ENCODE measurements at places on chromosomes 4 and X. TPM values are rescaled to one million over a fixed set of nuclear protein-coding genes. Genes with fewer than 3 reads are reported as not detected.

DNA sequence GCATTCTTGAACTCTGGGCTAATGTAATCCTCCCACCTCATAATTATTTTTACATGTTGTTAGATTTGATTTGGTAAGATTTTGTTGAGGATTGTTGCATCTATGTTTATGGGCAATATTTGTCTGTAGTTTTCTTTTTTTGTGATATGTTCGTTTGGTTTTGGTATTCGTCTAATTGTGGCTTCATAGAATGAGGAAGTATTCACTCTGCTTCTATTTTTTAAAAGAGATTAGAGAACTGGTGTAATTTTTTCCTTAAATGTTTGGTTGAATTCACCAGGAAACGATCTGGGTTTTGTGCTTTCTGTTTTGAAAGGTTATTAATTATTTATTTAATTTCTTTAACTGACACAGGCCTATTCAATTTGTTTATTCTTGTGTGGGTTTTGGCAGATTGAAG lies 161.2 kb upstream of the NUDT6 start:
- no peak overlapping the region for H3K27ac ChIP-seq
- no peaks in the 10 kb centered on the region for H3K27me3 ChIP-seq
- no peak overlapping the region for H3K4me3 ChIP-seq
- H3K4me1 ChIP-seq, result no peaks in the 10 kb centered on the region
- H3K36me3 ChIP-seq, result no peaks in the 10 kb centered on the region

GRCh38 chrX:118862091-118862490 lies 38.5 kb downstream of the ZCCHC12 start:
- no peaks in the 10 kb centered on the region for H3K36me3 ChIP-seq
- H3K27me3 ChIP-seq, result no peaks in the 10 kb centered on the region
- no peak for DNase-seq
- H3K4me1 ChIP-seq, result peaks cover 8% of the 10 kb centered on the region

- H3K4me1 ChIP-seq, result no peaks in the 10 kb centered on the region
- H3K36me3 ChIP-seq, result no peaks in the 10 kb centered on the region
- no peak overlapping the region for H3K27ac ChIP-seq
- H3K27me3 ChIP-seq, result no peaks in the 10 kb centered on the region
- no peak for DNase-seq
- H3K4me3 ChIP-seq, result no peak overlapping the region
Observed at GRCh38 chr4:13953083-13953482, 325.6 kb upstream of the BOD1L1 start.

- H3K36me3 ChIP-seq, result no peaks in the 10 kb centered on the region
- H3K4me1 ChIP-seq, result no peaks in the 10 kb centered on the region
- no peak within 1 kb of the TSS for H3K4me3 ChIP-seq
- no peak for DNase-seq
- no peak within 1 kb of the TSS for H3K27ac ChIP-seq
- no peaks in the 10 kb centered on the region for H3K27me3 ChIP-seq
Observed at GRCh38 chr4:38782452-38783108, at the start of gene TLR10. TSS of gene TLR10 (minus strand) at chr4:38782990. CDS start at chr4:38775590, 7,400 bp downstream.

DNA sequence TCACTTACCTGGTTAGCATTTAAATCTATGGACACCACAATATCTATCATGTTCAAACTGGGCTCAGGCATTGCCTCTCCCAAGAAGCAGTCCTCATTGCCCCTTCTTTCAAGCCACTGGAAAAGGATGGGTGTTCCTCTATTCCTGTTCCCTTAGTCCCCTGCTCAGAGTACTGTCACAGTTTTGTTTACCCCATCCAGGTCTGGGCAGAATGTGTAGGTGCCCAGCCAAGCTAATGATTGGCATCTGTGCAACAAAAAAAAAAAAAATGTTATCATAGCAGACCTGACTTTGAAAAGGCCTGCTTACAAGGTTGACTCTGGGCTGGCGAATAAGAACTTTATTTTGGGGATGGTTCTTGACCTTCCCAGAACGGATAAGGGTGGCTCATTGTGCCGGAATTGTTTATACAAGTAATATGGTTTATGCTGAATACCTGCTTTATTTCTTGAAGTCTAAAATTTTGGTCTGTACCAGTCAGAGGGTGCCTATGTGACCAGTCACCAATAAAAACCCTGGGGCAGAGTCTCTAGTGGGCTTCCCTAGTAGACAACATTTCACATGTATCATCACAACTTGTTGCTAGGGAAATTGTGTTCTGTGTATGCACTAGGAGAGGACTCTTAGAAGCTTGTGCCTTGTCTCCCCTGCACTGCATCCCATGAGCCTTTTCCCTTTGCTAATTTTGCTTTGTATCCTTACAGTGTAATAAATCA lies 47.9 kb downstream of the JADE3 start:
- no peaks in the 10 kb centered on the region for H3K4me1 ChIP-seq
- DNase-seq, result no peak
- H3K4me3 ChIP-seq, result no peak overlapping the region
- H3K27me3 ChIP-seq, result no peaks in the 10 kb centered on the region

DNA sequence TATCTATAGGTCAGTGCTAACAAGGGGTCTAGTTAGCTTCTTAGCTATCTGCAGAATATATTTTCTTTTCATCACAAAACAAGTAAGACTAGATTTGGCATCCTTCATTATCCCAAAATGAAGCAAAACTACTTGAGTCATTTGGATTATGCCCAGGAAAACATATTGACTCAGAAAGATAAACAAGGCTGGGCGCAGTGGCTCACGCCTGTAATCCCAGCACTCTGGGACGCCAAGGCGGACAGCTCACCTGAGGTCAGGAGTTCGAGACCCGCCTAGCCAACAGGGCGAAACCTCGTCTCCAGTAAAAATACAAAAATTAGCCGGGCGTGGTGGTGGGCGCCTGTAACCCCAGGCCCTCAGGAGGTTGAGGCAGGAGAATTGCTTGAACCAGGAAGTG lies 18.0 kb upstream of the MND1 start:
- no peaks in the 10 kb centered on the region for H3K4me1 ChIP-seq
- H3K27me3 ChIP-seq, result no peaks in the 10 kb centered on the region
- H3K27ac ChIP-seq, result no peak overlapping the region
- peaks cover 52% of the 10 kb centered on the region for H3K36me3 ChIP-seq

GRCh38 chr4:106038012-106038411 lies 142.7 kb downstream of the NPNT start:
- H3K36me3 ChIP-seq, result no peaks in the 10 kb centered on the region
- no peak overlapping the region for H3K27ac ChIP-seq
- no peak for DNase-seq
- H3K4me3 ChIP-seq, result no peak overlapping the region

DNA sequence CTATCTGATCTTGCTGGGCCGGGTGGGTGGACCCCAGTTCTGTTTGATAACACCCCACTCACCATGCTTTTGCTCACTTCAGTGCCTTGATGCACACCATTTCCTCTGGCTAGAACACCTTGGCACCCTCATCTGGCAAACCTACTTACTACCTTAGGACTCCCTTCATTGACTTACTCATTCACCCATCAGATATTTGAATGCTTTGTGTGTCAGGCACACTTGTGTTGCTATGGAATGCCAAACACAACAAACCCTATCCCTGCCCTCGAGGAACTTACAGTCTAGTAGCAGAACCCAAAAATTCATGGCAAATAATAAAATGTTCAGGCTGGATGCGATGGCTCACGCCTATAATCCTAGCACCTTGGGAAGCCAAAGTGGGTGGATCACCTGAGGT lies 13.9 kb downstream of the CCNG2 start:
- no peak for DNase-seq
- H3K4me3 ChIP-seq, result no peak overlapping the region
- no peaks in the 10 kb centered on the region for H3K4me1 ChIP-seq
- H3K27me3 ChIP-seq, result no peaks in the 10 kb centered on the region
- H3K36me3 ChIP-seq, result peaks cover 17% of the 10 kb centered on the region

DNA sequence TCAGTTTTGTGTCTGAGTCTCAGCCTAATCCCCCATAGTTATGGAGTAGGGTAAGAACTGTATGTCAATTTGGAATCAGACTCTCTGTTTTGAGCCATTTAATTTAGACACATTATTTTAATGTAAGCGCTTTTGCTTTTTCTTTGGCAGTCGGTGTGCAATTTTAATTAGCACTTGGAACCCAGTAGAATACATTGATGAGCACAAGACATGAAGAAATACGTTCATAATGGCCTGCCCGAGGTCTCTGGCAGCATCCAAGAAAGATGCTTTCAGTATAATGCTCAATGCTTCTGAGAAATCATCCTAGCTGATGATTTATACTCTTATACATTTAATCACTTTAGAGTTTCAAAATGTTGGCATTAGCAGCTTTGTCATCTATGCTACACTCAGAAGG lies 8.9 kb upstream of the TAPT1 start:
- H3K27me3 ChIP-seq, result no peaks in the 10 kb centered on the region
- H3K4me1 ChIP-seq, result no peaks in the 10 kb centered on the region
- H3K4me3 ChIP-seq, result no peak overlapping the region

DNA sequence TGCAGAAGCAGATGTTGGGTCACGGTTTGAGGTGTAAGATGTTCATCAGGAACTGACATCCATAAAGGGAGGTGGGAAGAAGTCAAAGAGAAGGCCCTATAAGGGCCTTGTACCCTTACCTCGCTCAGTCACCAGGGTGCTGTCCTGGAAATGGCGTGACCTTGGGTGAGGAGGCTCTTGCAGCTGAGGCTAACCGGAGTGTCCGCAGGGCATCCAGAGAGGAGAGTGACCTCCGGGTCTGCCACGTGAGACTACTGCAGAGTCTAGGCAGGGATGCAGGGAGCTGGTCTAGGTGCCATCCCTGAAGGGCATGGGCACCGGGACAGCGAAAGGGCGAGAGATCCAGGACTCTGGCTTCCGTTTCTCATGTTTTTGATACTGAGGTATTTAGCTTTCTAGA lies 28.7 kb upstream of the IRAK1 start:
- H3K27me3 ChIP-seq, result no peaks in the 10 kb centered on the region
- H3K36me3 ChIP-seq, result no peaks in the 10 kb centered on the region
- H3K4me1 ChIP-seq, result peaks cover 77% of the 10 kb centered on the region
- no peak overlapping the region for H3K4me3 ChIP-seq
- peak overlapping the region; percentile 64 for H3K27ac ChIP-seq

GRCh38 chr4:1504595-1505500 lies 98.6 kb upstream of the NKX1-1 start:
- H3K4me3 ChIP-seq, result no peak overlapping the region
- no peak for DNase-seq
- H3K27me3 ChIP-seq, result peaks cover 15% of the 10 kb centered on the region

DNA sequence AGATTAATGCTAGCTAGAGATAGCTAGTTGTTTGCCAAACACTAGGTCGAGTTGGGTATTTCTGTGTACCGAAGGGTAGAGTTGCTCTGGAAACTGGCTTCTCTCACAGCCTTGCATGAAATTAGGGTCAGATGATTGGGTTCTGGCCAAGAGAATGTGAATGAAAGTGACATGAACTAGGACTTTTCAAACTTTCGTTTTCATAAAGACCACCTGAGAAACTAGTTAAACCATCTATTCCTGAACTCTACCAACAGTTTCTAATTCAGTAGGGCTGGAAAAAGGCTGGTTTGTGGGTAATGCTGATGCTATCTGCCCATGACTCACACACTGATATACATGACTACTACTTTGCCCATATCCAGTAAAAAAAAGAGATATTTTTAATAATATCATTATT lies 157.6 kb downstream of the GASK1B start:
- no peak overlapping the region for H3K27ac ChIP-seq
- no peak overlapping the region for H3K4me3 ChIP-seq
- no peak for DNase-seq
- H3K4me1 ChIP-seq, result peaks cover 34% of the 10 kb centered on the region
- H3K36me3 ChIP-seq, result no peaks in the 10 kb centered on the region

DNA sequence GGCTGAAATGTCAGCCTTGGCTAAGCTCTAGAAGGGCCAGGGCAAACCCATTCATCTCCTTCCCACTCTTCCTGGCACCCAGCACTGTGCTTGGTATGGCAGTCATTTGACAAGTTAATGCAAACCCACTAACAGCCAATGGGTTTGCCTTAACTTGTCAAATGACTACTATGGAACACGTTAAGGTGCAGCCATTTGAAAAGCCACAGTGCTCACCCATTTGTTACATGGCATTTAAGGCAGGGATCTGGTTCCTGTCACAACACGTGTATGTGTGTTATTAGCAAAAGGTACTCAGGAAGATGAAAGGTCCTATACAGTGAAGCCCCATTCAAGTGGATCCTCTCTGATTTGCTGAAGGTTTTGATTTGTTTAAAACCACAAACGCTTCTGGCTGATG lies 7.2 kb downstream of the CRMP1 start:
- peaks cover 41% of the 10 kb centered on the region for H3K27me3 ChIP-seq
- DNase-seq, result no peak
- no peak overlapping the region for H3K27ac ChIP-seq
- no peak overlapping the region for H3K4me3 ChIP-seq

- peak overlapping the region; percentile 24 for H3K4me3 ChIP-seq
- peaks cover 60% of the 10 kb centered on the region for H3K4me1 ChIP-seq
- H3K36me3 ChIP-seq, result no peaks in the 10 kb centered on the region
- H3K27ac ChIP-seq, result peak overlapping the region; percentile 77
Observed at GRCh38 chr4:118939169-118939783, 50.6 kb downstream of the SYNPO2 start.

DNA sequence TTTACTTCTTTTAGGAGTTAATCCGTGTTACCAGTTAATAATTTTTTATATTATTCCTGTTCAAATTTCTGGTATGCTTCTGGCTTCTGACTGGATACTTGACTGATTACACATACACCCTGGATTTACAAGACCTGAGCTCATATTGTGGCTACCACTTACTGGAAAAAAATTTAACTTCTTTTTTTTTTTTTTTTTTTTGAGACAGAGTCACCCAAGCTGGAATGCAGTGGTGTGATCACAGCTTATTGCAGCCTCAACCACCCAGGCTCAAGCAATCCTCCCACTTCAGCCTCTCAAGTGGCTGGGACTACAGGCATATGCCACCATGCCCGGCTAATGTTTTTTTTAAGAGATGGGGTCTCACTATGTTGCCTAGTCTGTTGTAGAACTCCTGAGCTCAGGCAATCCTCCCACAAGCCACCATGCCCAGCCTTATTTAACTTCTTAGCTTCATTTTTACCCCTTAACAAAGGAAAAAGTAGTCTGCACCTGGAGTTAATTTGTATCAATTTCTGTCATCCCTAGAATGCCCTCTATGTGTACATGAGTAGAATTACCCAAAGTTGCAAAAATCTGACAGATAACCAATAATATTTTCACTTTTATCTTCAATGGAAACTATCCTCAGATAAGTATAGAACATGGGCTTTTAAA lies 50.3 kb downstream of the TMEM165 start:
- H3K27ac ChIP-seq, result no peak overlapping the region
- peaks cover 5% of the 10 kb centered on the region for H3K4me1 ChIP-seq
- H3K36me3 ChIP-seq, result peaks cover 17% of the 10 kb centered on the region
- no peaks in the 10 kb centered on the region for H3K27me3 ChIP-seq

DNA sequence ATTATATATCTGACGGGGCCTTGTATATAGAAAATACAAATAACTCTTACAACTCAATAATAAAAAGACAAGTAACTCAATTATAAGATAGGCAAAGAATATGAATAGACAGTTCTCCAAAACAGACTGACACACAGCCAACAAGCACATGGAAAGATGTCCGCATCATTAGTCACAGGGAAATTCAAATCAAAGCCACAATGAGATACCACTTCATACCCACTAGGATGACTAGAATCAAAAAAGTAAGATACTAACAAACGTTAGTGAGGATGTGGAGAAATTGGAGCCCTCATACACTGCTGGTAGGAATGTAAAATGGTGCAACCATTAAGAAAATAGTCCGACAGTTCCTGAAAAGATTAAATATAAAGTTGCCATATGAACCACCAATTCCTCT lies 115.7 kb downstream of the RCHY1 start:
- no peaks in the 10 kb centered on the region for H3K27me3 ChIP-seq
- H3K27ac ChIP-seq, result no peak overlapping the region
- no peak for DNase-seq
- no peaks in the 10 kb centered on the region for H3K4me1 ChIP-seq

TMEM255A gene
- 3.9 TPM for total RNA-seq

NPNT gene
- 6.9 TPM for total RNA-seq

UGT2B17 gene
- total RNA-seq, result not detected

ADRA2C gene
- total RNA-seq, result 1.7 TPM

CCNA2 gene
- 2.1 TPM for total RNA-seq

USP51 gene
- total RNA-seq, result 2.1 TPM

ZNF630 gene
- 4.8 TPM for total RNA-seq

SOX3 gene
- not detected for total RNA-seq

MAGEA6 gene
- not detected for total RNA-seq

TRPC5OS gene
- total RNA-seq, result not detected

Data from sigmoid colon (tissue), 7 donors.